ENCODE measurements at places on chromosomes 13 and 19.

DNA sequence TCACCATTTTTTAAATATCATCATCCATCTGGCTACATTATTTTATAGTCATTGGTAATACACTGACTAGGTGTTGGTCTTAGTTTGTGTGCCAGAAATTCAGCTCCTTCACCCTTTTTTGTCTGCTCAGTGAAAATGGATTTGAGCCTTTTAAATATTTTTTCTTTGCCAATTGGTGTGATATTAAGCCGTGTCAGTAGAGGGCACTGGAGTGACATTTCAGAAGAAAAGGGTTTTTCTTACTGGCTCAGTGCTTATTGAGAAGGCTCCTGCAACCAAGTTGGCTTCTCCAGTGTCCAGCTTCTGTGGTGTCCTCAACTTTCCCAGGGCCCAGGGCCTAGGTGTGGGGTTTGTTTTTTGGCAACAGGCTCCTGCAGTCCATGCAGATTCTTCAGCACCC is 546.6 kb downstream of the DACH1 start:
- DNase-seq: peak; percentile 63

DNA sequence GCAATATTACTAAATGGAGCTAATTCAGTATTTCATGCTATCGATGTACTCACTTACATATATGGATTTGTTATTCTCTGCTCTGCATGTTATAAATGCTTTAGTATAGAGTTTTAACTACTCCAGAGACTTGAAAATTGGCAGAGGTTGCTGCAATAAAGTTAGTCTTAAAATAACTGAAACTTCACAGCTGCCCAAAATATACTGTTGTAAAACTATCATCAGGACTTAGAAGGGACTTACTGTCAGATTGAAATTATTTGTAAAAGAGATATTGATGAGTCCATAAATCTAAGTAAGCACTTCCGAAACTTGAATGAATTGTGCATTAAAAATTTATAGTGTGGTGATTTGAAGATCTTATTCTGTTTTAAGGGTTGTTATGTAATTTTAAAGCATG is 1178.2 kb upstream of the PCDH20 start:
- DNase-seq: no peak

DNA sequence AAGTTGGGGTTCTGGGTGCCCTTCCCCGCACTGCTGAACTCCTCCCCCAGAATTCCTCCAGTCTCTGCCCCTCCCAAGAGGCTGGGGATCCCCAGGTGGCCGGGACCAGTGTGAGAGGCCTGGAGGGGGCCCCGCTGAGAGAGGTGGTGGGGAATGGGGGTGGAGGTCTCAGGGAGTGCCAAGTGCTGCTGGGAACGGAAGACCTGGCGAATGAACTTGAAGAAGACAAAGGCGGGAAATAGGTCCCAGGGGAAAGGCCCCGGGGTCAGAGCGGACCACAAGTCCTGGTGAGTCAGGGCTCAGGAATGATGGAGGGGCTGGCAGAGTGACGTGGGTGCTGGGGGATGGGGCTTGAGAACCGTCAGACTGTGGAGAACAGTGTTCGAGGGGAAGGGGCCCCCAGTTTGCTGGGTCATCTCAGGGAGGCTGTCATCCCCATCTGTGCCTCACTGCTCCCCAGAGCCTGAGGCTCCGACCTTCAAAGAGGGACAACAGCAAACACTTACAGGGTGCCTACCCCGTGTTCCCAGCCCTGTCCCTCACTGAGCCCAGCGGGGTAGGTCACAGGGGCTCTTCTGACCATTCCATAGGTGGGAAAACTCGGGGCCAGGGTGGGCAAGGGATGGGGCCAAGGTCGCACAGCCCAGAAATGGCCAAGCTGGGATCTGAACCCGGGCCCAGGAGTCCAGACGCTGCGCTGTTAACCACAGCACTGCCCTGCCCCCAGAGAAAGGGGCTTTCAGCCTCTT is 16.0 kb upstream of the SEMA6B start:
- no peak for DNase-seq

DNA sequence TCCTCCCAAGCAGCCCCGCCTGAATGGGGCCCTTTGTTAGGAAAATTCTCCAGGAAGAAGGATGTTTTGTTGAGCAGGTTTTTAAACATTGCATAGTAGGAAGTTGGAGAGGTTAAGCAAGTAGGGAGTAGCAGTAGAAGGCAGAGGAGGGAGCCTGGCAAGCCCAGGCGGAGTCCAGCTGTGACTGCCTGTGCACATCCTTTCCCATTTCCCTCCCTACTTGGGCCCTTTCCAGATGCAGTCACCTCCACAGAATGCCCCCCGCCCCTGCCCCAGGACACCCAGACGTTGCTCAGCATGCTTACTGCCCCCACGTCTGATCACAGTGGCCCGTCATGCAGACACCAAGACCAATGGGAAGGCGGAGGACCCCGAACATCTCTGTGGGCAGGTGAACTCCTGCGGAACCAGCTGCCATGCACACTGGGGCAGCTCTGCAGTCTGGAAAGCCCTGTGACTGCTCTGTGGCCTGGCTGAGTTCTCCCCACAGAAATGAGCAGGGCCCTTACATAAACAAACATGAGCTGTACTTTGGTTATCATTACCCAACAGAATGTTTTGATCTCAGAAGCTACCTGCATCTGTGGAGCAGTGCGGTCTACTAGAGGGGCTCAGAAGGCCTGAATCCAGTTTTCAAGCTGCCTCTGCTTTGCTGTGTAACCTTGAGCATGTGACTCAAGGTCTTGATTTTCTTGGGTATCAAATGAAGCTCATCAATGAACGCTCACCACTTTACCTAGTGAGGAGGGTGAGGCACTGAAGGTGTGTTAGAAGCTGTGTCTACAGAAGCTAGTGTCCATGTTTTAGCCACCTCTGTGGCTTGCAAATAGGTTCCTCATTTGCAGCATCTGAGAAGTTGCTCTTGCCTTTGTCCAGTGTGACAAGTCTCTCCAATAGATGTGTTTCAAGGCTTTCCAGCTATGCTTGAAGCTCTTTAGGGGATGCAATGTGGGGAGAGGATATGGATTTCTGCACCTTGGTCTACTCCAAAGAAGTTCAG is 84.2 kb downstream of the TNFRSF19 start:
- no peak for DNase-seq

GRCh38 chr19:16213076-16213475 is 15.4 kb downstream of the AP1M1 start:
- no peak for DNase-seq

- no peak for DNase-seq
These were observed 26.0 kb upstream of the PEG3 start for GRCh38 chr19:56866538-56866937.

- no peak for DNase-seq
These were observed 36.8 kb downstream of the MIPEP start for GRCh38 chr13:23852351-23852750.

- no peak for DNase-seq
These were observed 33.6 kb downstream of the NALCN start for GRCh38 chr13:101382701-101383100.

DNA sequence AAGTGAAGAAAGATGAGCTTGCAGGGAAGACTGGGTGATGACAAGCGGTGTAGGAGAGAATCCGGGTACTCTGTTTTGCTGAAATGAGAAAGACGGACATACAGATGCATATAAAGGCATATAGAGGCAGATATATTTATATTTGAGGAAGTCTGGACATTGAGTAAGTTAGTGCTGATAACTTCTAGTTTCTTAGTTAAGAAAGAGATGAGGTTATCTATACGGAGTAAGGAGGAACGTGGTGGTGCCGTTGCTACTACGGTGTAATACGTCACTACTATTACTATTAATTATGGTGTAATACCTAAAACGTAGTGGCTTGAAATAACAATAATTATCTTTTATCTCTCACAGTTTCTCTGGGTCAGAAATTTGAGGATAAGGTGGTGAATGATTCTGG is 9.8 kb upstream of the CPB2 start:
- DNase-seq: no peak

- no peak for DNase-seq
These were observed 6.5 kb downstream of the MEIOSIN start for GRCh38 chr19:45739498-45740439.

- no peak for DNase-seq
These were observed 10.2 kb downstream of the RAB20 start for GRCh38 chr13:110551284-110551683.

DNA sequence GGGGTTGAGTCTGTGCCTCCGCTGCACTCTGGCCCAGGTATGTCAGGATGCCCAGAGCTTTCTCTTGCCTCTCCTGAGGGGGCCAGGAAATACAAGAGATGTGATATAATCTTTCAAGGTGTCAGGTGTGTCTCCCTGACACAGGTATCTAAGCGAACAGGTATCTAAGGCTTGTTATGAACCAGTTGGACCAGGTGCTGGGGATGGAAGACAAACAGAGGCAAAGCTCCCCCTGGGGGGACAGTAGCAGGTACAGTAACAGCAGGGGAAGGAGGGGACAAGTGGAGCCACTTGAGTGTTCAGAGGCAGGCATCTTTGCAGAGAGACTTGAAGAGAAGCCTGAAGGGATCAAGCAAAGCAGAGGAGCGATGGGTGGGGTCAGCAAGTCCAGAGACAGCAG is 2.6 kb downstream of the LENG1 start:
- peak; percentile 77 for DNase-seq

DNA sequence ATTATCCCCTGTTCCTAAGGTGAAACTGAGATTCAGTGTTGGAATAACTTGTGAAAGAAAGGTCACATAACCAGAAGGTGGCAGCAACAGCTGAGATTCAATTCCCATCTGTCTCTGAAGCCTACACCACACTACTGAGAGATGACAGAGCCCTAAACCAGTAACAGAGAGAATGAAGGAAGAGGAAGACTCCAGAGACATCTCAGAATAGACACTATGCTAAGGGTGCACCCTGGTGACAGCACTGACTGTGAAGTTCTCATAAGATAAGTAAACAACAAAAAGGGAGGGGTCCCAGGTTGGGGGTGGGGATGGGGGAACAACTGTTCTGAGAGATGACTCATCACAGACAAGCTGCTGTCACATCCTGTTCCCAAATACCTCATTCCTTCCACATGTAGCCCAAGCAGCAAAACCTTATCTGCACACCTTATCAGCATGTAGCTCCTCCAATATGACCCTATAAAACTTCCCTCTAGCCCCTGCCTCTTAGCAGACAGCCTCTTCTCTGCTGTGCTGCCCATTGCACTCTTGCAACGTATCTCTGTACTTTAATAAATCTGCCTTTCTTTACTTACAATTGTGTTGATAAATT is 46.5 kb downstream of the UTP14C start:
- peak; percentile 42 for DNase-seq

DNA sequence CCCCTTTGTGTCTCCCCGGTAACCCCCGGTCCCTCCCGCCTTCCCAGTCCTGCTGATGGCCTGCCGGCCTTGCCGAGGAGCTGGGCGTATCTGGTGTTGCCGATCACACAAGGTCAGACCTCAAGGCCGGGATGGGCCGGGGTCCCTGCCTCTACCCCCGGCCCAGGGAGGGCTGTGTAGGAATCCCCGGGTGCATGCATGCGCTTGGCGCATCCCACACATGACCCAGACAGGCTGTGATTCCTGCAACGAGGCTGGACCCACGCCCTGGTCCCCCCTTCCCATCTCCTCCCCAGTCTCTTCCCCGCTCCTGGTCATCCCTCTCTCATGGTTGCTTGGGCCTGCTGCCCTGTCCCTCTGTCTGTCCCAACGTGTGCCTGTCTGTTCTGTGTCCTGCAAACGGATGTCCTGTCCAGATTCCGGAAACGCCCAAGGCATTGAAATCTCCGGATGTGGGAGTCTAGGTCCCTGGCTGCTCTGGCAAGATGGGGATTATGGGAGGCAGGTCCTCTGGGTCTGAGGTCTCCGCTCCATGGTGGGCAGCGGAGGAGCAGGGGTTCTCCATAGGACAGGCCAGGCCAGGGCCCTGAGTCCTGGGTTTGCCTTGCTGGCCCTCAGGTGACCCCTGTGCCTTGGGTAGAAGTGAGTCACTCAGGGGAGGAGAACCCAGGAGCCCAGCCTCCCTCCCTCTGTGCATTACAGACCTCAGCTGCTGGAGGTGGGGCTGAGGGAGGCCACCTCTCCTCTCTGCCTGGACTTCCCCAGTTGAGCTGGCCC is 1.6 kb downstream of the PKN1 start:
- no peak for DNase-seq

DNA sequence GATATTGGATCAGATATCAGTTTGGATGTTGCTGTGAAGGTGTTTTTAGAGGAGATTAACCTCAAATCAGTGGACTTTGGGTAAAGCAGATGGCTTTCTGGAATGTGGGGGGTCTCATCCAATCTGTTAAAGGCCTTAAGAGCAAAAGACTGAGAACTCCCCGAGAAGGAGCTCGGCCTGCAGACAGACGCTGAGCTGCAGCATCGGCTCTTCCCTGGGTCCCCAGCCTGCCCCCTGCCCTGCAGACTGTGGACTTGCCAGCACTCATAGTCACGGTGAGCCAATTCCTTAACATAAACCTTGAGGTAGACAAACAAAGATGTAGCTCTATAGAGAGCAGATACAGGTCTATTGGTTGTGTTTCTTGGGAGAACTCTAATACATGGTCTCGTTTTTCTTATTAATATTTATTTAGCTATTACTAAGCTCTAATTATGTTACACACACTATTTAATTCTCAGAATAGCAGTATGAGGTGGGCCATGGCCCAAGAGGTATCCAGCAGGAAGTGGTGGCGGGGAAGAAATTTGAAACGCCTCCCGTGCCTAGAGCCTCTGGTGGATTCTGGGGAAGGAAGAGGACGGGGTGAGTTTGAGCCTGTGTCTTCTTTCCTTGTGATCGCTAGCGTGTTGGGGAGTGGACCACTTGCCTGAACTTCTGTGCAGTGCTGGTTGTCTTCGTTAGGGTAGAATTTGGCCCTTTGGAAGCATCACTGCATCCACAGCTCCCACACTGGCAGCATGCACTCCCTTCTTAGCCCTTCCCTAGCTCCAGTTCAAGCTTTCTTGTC is 305.3 kb downstream of the TEX29 start:
- no peak for DNase-seq

DNA sequence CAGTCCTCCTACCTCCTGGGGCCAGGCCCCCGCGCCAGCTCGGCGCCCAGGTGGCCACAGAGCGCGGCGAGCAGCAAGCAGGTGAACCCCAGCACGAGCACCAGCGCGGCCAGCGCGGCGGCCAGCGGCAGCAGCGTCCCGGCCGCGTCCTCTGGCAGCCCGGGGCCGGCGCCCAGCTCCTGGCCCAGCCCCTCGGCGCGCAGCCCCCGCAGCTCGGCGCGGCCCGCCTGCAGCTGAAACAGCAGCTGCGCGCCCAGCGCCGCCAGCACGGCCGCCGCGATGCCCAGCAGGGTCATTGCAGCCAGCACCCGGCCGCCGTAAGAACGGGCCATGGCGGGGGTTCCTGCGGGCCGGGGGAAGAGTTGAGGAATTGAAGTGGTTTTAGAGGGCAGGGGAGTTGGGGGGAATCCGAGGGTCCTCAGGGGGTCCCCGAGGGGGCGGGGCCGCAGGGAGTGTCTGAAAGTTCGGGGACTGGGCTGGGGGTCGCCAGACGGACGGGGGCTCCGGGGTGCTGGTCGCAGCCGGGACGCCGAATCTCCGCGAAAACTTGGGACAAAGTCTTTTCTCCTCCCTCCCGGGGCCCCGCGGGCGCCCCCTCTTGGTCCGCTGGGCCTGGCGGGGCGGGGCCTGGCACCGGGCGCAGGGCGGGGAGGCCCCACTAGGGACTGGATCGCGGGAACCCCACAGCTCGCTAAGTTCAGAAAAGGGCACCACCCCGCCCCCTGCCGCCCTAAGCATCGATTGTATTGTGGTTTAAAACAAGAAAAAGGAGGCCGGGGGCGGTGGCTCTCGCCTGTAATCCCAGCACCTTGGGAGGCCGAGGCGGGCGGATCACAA is at the start of gene TMEM221:
Gene TMEM221, minus strand, starts transcription at position 538 of the 837 bp plus-strand sequence. Its CDS starts 206 bp downstream, at position 332.
- DNase-seq: peak; percentile 53

GRCh38 chr13:84978851-84979250 is 820.4 kb downstream of the SLITRK6 start:
- no peak for DNase-seq

GRCh38 chr13:78786459-78786858 is 127.5 kb upstream of the OBI1 start:
- DNase-seq: no peak
